Left colon (tissue), 2 donors: ENCODE measurements at places on chromosomes 11 and 22. TPM values are rescaled to one million over a fixed set of nuclear protein-coding genes. Genes with fewer than 3 reads are reported as not detected.

MGAT3 gene
- total RNA-seq: 5.6 TPM

THY1 gene
- total RNA-seq: 6.4 TPM

ADSL gene
- 34.9 TPM for total RNA-seq

HORMAD2 gene
- not detected for total RNA-seq

RAG1 gene
- total RNA-seq: 1.2 TPM

CABP4 gene
- 1.1 TPM for total RNA-seq

FERMT3 gene
- total RNA-seq: 16.1 TPM

SIRT3 gene
- 18.8 TPM for total RNA-seq

OR52I1 gene
- not detected for total RNA-seq

OR52K1 gene
- total RNA-seq: not detected

DNA sequence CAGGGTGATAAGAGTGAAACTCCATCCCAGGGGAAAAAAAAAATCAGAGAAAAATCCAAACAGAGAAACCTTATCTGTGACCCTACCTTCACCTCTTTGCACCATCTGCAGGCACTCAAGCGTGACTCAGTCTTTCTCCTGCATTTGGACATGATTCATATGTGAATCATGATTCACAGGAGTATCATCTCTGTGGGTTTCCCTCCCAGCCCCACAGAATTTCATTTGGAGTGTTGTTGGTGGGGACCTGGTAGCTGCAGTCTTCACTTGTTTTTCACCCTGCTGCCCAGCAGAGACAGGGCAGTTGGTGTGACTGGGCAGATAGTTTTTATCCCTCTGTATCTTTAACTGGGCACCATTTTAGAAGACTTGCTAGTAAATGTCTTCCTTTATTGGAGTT is 75.7 kb downstream of the DEPDC5 start:
- no peak for DNase-seq

- DNase-seq: no peak
Observed at GRCh38 chr22:42432818-42433217, 615 bp upstream of the NFAM1 start.

DNA sequence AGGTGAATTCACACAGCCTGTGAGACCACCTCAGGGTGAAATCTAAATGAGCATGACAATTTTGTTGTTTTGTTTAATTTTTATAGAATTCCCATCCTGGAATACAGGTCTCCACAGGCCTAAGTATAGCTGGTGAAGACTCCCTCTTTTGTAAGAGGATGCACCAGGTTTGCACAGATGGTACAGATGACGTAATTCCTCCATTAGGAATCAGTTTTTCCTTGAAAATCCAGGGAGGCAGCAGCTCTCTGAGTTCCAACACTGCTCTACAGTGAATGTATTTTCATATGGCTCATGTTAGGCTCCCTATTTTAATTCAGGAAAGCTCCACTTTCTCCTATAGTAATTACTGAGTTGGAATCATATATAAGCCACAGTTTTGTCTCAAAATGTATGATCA is 47.2 kb downstream of the USP28 start:
- no peak for DNase-seq

DNA sequence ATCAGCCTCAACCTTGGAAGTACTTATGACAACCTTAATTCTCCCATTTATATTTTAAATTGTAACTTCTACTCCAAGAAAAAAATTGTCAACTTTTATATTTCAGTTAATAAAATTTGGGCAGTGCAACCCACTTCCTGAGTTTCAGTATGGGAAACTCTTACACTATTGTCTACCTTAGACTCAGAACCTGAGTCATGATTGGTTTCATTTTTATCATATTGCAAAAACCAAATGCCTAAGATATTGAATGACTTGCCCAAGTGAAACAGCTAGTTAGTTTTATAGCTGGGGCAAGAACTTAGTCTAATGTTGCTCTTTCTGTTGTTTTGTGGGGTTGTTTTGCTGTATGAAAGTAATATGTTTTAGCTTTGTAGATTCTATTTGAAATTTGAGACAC is 334.0 kb upstream of the ARHGAP42 start:
- no peak for DNase-seq

- DNase-seq: peak; percentile 3
Observed at GRCh38 chr11:2781408-2782274, 81.8 kb upstream of the KCNQ1OT1 start.

DNA sequence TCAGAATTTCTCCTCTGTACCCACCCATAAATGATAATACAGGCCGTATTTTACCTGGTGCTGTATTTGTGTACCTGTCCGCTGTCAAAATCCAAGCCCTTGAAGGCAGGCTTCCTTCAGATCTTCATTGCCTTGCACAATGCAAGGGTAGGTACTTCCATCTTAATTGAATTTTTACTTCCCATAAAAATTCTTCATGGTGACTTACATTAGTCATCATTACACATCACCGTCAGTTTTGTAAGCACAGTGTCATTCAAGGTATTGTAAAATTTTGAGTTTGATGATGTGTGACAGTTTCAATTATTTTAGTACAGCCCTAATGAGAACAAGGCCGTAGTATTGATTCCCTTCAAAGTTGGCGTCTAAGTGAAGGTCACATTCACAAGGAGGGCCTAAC is 770 bp upstream of the TSG101 start:
- DNase-seq: no peak

GRCh38 chr11:35549787-35550186 is 24.4 kb upstream of the PAMR1 start:
- DNase-seq: no peak

DNA sequence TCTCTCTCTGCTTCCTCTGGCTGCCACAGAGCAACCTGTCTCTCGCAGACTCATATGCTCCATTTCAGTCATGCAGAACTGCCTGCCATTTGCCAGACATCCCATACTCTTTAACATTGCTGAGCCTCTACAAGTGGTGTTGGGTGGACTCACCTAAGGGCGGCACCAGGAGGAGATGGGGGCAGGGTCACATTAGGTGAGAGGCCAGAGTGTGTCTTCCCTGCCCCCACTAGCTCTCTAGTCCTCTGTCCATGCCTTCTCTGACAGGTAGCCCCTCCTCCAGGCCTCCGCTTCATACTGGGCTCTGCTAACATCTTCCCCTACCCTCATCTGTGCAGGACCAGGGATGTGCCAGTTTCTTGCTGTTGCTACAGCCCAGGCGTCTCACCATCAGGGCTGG is 366.3 kb downstream of the TENM4 start:
- no peak for DNase-seq

DNA sequence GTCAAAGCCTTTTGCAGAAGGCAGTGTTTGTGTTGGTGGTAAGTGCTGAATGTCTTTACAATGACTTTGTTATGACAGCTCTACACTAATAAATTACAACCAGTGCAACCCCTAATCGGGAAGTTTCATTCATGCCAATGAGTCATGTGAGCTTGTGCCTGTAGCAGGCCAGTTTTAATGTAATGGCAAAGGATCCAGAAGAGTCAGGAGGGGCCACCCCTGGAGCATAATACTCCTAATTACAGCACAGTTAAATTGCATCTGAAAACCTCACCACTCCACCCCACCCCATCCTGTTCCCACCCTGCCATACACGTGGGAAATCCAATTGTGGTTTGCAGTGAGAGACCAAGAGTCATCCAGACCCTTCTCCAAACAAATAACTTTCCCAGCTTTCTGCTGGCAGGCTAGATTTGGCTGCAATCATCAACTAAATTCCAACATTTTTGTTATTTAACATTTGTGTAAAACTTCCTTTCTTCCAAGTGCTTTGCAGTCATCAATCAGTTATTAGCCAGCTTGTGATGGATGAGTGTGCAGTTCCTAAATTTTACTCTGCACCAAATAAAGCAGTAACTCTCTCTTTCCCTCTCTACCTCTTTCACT is 277.3 kb upstream of the FAT3 start:
- DNase-seq: no peak

DNA sequence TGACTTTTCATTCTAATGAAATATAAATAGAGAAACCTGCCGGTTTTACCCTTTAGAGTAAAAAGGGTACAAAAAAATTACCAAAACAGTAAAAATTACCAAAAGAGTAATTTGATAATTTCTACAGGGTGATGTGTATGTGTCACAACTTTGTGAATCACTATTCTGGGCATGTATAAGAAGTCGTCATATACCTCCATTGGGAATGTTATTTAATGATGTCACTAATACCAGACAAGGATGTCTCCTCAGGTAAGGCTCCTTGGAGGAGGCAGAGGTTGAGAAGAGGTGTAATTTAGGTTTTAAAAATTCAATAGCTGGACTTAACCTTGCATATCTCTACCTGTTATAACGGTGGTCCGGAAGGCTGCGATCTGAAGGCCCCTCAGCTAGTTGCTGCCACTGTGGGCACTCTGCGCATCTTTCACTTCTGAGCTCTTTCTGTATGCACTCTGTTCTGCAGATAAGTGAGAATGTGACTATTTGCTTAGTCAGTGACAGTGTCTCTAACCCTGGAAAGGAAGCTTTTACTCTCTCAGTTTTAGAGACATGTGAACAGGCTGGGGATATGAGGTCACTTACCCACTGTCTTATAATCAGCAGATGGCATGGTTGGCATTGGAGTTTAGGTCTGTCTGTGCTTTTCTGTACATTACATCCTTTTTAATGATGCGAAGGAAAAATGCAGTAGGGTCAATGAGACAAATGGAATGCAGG is 987 bp upstream of the NCR3LG1 start:
- no peak for DNase-seq

DNA sequence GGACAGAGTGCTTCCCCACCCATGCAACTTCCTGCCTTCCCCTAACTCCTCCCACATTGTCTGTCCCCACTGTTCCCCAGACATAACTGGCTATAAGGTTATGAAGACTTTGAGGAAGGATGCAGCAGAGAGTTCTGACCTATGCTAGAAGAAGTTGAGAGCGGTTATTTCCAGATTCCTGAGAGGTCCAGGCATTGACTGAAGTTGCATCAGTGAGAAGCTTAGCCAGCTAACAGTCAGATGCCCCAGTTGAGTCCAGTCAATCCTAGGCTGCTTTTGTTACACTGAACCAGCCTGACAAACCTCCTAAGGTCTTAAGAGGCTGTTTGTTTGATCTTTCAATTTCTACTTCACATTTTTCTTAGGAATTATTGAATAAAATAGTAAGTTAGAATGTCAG is 937.9 kb upstream of the CCDC90B start:
- no peak for DNase-seq

DNA sequence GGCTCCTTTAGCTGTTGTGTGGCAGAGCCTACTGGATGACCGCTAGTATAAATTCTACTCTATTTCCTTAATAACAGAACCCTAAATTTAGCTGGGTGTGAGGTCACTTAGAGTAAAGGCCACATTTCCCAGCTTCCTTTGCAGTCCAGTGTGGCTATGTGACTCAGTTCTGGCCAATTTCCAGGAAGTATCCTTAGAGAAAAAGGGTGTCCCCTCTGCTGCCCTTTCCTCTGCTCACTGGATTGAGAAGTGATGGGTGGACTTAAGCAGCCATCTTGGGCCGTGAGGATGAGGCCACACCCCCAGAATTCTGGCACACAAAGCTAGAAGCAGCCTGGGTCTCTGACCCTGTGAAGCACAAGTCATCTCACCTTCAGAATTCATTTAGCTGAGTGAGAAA is 11.7 kb upstream of the RASD2 start:
- DNase-seq: no peak

DNA sequence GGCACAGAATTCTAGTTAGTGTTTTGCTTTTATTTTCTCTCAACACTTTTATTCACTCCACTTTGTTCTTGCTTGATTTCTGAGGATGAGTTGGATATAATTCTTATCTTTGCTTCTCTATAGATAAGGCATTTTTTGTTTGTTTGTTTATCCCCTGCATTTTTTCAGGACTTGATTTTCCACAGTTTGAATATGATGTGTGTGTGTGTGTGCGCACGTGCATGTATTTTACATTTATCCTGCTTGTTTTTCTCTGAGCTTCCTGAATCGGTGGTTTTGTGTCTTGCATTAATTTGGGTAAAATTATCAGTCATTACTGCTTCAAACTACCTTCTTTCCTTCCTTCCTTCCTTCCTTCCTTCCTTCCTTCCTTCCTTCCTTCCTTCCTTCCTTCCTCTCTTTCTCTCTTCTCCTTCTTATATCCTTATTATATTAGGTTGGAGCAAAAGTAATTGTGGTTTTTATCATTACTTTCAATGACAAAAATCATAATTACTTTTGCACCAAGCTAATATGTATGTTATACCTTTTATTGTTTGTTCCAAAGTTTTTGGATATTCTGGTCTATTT is 679.9 kb upstream of the RAG2 start:
- DNase-seq: no peak

GRCh38 chr11:111019871-111020670 is 225.5 kb upstream of the POU2AF2 start:
- DNase-seq: no peak

- DNase-seq: peak; percentile 89
Observed at GRCh38 chr22:46367707-46368191, 32.2 kb downstream of the TRMU start.

DNA sequence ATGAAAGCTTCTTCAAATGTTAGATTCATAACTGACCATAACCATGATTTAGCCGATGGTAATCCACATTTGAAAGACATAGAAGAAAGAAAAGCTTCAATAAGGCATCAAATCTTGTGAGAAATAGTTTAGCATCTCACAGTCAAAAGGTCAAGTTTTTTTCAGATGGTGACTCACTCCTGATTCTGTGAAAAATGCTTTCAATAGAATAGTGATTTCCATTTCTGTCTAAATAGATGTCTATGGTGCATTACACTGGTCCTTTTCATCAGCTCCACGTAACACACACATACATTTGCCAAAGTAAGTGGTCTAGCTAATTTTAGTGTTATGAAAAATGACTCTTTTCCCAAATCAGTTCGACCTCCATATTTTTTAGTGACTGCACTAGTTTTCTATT is 139.2 kb downstream of the LRRC4C start:
- no peak for DNase-seq

GRCh38 chr11:109939166-109939810 is 153.9 kb upstream of the ZC3H12C start:
- no peak for DNase-seq

GRCh38 chr11:116694815-116695590 is 77.8 kb downstream of the BUD13 start:
- DNase-seq: no peak

GRCh38 chr11:73397468-73398131 is 21.4 kb downstream of the RELT start:
- no peak for DNase-seq

- no peak for DNase-seq
Observed at GRCh38 chr11:47864901-47865300, 16.8 kb upstream of the NUP160 start.

DNA sequence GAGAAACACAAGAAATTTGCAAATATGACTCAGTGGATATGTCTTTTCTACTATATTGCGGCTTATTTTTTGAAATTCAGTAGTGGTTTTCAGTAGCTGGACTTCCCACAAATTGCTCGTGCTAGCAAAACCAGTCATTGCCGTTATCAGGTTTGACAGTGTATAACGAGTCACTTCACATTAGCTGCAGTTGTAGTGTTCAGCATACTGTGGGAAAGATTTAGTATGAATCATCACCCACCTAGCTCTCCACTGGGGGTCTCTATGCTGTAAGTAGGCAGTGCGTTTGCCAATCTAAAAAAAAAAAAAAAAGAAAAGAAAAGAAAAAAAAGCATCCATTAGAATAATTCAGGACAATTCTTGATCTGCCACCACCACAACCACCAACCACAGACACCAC is 1318.9 kb downstream of the LRRC4C start:
- no peak for DNase-seq

- no peak for DNase-seq
Observed at GRCh38 chr22:32052936-32053791, 10.1 kb downstream of the SLC5A1 start.

- peak; percentile 33 for DNase-seq
Observed at GRCh38 chr11:61293867-61294716, 1.0 kb downstream of the VWCE start.
